ENCODE measurements at places on chromosomes 13 and 19.

- no peak for DNase-seq
Measured at GRCh38 chr19:55275851-55276719, 3.8 kb downstream of the HSPBP1 start.

GRCh38 chr19:23758187-23759074 lies at the start of gene ZNF681:
ZNF681 (minus strand) TSS chr19:23758891; CDS start chr19:23758749, 142 bp downstream.
- peak; percentile 93 for DNase-seq

GRCh38 chr19:5719274-5719960 lies 529 bp downstream of the LONP1 start:
- DNase-seq, result no peak

DNA sequence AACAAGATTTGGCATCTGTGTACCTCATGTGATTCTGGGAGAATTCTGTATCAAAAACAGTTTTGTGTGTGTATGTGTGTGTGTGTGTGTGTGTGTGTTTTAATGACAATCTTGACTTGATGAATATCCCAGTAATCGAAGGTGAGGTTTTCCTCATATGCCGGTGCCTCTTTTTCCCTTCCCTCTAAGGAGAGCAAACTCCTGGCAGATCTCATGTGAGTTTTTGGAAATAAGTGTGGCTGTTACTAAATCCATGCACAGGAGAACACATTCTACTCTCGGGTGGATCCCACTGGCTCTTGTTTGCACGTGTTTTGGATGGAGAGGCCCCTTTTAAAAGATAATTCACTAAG lies 29.0 kb upstream of the CEBPG start:
- DNase-seq, result no peak

DNA sequence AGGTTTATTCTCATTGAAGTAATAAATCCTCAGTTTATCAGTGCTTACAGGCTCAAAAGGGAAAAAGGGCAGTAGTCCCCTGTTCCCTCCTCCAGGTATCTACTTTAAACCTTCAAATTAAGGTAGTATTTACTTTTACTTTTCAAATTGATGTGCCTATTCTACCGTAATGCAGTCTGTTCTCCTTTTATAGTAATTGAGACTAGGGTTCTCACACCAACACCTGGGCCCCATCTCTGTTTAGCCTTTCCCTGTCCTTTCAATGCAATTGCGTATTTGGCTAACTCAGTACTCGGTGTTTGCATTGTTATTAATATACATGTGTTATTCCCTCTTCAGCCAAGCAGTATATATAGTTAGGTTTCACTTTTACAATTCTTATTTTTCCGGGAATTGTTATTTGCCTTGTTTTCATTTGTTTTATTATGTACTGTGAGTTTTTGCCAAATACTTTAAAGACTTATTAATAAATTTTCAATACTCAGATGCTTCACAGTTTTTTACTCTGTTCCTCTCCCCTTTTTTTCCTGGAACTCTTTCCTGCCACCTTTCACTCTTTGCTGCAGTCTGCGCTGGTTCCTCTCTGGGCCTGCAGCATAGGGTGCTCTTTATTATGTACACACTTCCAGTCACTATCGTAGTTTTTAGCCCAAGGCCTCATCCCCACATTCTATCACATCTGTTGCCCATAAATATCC lies 30.3 kb downstream of the USPL1 start:
- no peak for DNase-seq

- DNase-seq, result peak; percentile 91
Measured at GRCh38 chr13:50125554-50126262, 110.5 kb downstream of the KCNRG start.

DNA sequence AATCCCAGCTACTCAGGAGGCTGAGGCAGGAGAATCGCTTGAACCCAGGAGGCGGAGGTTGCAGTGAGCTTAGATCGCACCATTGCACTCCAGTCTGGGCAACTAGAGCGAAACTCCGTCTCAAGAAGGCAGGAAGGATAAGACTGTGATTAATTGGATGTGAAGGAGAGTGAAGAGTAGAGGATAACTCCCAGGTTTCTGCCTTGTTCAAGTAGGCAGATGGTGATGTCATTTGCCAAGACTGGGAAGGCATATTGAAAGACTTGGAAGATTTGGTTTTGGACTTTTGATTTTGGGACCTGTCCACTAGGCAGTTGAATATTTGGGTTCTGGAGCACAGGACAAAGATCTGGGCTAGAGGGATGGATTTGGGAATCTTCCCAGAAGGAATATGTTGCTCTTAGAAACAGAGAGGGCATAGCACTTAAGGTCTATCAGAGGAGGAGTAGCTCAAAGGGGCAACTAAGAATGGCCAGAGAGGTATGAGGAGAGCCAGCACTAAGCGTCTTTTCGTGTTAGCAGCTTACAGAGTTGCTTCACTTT lies 20.0 kb downstream of the GARRE1 start:
- no peak for DNase-seq

- no peak for DNase-seq
Measured at GRCh38 chr13:113948034-113948742, 25.7 kb downstream of the C13orf46 start.

Measured in myocyte (in vitro differentiated cells).